ENCODE measurements at places on chromosomes 3 and 15.

- no peaks in the 10 kb centered on the region for H3K36me3 ChIP-seq
- H3K4me3 ChIP-seq, result no peak overlapping the region
- H3K4me1 ChIP-seq, result peaks cover 3% of the 10 kb centered on the region
Measured at GRCh38 chr3:152204218-152204617, 64.5 kb upstream of the MBNL1 start.

DNA sequence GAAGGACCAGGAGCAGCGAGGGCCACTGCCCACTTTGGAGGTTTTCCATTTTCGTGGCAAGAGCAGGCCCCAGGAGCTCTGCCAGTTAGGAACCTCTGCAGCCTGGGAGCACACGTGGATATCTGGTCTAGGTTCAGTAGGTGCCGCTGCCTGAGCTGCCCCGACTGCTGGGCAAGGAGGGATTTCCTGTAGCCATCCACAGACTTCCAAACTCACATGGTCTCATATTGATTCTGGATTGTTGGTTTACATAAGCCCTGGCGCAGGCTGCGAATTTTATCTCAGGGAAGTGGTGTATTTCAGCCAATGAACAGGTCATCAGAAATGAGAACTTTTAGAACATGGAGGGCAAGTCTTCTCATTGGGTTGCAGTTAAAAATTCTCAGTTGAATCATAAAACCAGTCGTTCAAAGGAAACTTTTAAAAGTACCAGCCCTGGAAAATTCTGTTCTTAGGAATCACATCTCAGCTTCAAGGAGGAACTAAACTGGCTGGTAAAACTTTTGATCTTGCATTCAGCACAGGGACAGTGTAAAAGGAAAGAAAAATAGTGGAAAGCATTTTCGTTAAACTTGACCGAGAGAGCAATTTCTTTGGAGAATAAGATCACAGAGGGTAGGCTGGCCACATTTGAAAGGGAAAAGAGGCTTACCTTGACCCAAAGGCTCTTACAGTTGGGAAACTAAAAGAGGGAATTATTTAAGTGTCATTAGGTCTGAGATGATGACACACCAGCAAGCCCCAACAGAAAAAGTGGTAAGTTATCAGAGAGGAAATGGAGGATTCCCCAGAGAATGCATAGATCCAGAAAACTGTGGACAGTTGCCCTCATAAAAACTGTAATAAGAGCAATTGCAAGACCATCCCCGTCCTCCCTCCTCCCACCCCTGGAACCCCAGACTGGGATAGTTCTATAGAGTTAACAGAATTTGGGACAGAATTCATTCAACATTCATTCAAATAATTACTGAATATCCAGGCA, 6.4 kb upstream of the RTP3 start:
- H3K4me1 ChIP-seq, result no peaks in the 10 kb centered on the region
- H3K36me3 ChIP-seq, result no peaks in the 10 kb centered on the region
- H3K4me3 ChIP-seq, result no peak overlapping the region
- no peak for DNase-seq

DNA sequence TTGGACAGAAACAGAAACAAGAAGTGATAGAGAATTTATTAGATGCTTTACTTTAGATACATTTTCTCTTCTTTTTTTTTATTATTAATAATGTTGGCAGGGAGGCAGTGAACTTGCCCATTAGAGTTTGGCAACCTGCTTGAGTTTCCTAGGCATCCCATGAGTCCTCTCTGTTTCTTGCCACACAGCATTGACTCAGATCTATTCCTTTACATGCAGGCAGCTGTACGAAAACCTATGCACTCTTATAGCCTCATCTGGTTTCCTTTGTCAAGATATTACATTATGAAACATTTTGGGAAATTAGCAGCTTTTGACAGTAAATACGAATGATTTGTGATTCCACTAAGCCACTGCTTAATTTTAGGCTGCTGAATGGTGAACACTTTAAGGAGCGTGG, 23.3 kb downstream of the IL1RAP start:
- no peaks in the 10 kb centered on the region for H3K4me1 ChIP-seq
- no peak overlapping the region for H3K27ac ChIP-seq
- DNase-seq, result no peak
- H3K27me3 ChIP-seq, result no peaks in the 10 kb centered on the region
- no peak overlapping the region for H3K4me3 ChIP-seq

- DNase-seq, result no peak
- H3K4me1 ChIP-seq, result peaks cover 47% of the 10 kb centered on the region
- no peaks in the 10 kb centered on the region for H3K27me3 ChIP-seq
- peak overlapping the region; percentile 15 for H3K27ac ChIP-seq
- H3K4me3 ChIP-seq, result no peak overlapping the region
Measured at GRCh38 chr3:122365073-122365472, 18.0 kb downstream of the MIX23 start.

DNA sequence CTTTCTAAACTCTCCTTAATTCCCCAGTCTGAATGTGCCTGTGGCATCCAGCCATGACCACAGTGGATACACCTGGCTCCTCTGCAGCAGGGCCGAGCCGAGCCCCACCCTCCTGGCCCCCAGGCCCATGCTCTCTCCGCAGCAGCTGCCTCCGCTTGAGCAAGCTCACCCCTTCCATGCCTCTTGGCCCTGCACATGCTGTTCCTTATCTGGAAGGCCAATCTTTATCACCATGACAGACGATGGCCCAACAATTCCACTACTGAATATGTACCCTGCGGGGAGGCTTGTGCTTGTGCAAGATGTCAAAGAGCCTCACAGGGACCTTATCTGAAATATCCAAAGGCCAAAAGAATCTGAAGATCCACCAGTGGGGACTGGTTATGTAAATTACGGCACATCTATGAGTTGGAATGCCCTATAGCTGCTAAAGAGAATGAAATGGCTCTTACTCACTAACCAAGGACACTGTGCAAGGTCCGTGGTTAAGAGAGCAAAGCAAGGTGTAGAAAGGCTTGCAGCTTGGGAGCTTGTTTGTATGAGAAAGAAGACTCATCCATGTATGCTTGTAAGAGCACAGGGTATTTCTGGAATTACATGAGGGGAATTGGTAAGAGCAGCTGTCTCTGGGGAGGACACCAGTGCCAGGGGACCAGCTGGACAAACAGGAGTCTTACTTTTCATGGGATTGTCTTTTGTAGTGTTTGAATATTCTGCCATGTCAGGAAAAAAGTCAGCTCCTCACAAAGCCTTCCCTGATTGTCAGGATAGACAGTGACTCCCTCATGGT, 55.2 kb downstream of the WNT7A start:
- H3K36me3 ChIP-seq, result no peaks in the 10 kb centered on the region
- no peaks in the 10 kb centered on the region for H3K4me1 ChIP-seq
- no peaks in the 10 kb centered on the region for H3K27me3 ChIP-seq
- H3K27ac ChIP-seq, result no peak overlapping the region
- no peak for DNase-seq

DNA sequence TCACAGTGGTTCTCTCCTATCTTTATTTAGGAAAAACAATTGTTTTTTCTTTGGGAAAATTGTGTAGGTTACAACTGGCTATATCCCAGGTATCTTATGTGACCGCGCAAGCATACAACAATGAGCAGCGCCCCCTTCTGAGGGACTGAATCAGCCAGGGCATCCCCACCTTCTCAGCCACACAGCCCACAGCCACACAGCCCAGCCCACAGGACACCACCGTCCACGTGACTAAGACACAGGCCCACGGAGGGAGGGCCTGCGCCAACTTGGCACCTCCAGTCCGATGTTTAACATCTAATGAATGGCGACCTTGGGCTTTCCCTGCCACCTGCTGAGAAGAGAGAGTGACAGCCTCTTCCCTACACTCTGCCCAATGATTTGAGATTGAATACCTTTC, 68.1 kb downstream of the ATP10A start:
- H3K4me1 ChIP-seq, result no peaks in the 10 kb centered on the region
- no peaks in the 10 kb centered on the region for H3K27me3 ChIP-seq
- DNase-seq, result no peak
- no peak overlapping the region for H3K27ac ChIP-seq
- H3K4me3 ChIP-seq, result no peak overlapping the region
- H3K36me3 ChIP-seq, result no peaks in the 10 kb centered on the region

GRCh38 chr3:86788371-86788770, 202.6 kb downstream of the VGLL3 start:
- H3K4me1 ChIP-seq, result no peaks in the 10 kb centered on the region
- no peaks in the 10 kb centered on the region for H3K27me3 ChIP-seq
- no peaks in the 10 kb centered on the region for H3K36me3 ChIP-seq
- no peak overlapping the region for H3K27ac ChIP-seq

All from small intestine (tissue), 16 donors.